Mesenteric fat pad (tissue), 1 donor: ENCODE measurements at places on chromosomes 3 and 15. TPM values are rescaled to one million over a fixed set of nuclear protein-coding genes. Genes with fewer than 3 reads are reported as not detected.

GRCh38 chr3:65924762-65925161, 114.0 kb downstream of the MAGI1 start:
- DNase-seq: no peak

GRCh38 chr3:190382082-190382481, 5.9 kb upstream of the CLDN16 start:
- DNase-seq: no peak

- no peak for DNase-seq
These were observed 32.9 kb downstream of the MEGF11 start for GRCh38 chr15:66220601-66221000.

DNA sequence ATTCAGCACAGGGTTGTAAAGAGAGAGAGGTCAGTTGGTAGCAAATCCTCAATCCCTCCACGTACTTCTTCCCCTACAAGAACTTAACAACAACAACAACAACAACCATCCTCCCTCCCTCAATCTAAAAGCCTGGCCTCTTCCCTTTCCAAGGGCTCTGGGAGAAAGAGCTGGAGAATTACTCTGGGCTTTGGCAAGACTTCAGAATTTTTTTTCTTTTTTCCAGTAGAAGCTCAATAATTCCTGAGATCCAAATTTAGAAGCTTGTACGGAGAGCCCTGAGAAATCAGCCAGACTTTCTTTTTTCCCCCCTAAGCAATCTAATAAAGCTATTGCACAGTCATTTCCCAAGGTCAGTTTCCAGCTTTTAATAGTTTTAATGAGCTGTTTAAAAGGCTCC, 95.8 kb upstream of the CACNA2D3 start:
- no peak for DNase-seq

DNA sequence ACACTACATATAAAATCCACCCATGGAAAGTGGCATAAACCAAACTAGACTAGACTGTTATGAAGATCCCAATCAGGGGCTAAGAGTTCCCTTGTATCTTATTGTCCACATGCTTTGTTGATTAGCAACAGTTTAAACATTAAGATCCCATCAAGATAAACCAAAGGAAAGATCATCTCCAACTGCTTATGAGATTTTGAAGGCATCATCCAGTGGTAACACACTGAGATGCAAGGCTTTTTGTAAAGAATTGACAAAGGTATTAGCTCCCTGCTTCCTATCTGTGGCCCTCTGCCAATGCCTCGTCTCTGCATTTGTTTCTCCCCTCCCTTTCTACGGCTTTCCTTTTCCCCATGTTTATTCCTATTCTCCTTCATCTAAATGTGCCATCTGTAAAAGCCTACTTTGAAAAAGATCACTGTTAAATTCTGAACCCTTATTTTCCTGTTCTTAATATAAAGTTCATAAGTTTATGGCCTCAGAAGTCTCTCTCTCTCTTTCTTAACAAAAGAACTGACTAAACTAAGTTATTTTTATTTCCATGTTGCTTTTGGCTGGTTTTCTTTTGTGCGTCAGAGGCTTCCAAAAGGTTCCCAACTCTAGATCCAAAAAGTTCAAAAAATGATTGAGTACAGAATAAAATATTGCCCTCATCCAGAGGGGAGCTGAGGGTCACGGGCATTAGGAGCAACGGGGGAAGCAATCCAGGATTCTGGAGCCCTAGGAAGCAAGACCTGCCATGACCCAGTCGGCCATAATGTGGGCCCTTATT, 5.5 kb downstream of the PLD1 start:
- no peak for DNase-seq

DNA sequence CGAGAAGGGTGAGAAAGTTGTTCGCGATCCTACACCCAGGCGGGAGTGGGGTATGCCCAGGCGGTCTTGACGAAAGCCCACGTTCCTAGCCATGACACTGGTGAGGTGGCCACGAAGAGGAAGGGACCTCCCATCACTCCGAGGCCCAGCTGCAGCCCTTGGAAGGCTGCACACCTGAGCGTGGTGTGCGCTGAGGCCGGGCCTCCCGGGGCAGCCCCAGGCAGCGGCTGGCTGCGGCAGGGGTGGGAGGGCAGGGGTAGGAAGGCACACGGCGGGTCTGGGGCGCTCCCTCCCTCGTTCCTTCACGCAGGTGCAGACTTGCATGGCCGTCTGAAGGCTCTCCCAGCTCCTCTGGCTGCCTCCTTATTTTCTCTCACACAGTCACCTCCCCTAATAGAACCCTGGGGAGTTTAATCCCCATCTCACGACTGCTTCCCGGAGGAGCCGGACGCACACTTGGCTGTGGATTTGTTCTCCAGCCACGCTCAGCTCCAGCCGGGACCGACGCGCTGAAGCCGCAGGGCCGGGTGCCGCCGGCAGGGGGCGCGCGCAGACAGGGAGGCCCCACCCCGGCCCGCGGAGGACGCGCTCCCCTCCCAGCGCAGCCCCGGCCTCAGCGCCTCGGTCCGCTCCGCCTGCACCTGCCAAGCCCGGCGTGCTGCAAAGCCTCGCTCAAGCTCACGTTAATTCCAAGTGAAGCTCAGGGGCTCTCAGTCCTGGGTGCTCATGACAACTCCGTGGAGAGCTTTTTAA, 37.8 kb upstream of the MUC4 start:
- DNase-seq: no peak

DNA sequence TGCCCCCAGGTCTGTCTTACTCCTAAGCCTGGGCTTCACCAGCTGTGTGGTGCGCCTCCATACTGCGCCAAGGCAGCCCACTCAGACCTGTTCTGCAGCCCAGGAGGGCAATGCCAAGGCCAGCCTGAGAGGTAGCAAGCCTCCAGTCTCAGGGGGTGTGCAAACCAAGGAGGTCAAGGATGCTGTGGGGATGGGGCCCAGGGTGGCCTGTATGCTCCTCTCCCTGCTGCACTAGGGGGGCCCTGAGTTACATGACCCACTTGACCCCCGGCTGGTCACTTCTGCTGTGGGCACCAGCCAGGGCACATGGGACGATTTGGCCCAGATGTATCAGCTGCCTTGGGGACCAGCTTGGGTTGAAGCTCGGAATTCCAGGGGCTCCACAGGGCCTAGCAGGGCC, 70.0 kb upstream of the SLC6A6 start:
- DNase-seq: no peak

DNA sequence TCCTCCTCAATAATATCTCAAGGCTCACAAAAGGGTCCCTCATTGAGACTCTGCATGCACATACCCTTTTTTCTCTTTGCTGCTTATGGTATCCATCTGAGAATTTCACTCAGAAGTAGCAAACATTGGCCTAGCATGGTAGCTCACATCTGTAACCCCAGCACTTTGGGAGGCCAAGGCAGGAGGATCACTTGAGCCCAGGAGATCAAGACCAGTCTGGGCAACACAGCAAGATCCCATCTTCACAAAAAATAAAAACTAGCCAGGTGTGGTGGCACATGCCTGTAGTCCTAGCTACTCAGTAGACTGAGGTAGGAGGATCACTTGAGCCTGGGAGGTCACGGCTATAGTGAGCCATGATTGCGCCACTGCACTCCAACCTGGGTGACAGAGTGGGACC, 11.7 kb downstream of the LRIG1 start:
- no peak for DNase-seq

GRCh38 chr15:22780267-22780666, 6.2 kb upstream of the NIPA1 start:
- no peak for DNase-seq

- no peak for DNase-seq
These were observed 10.6 kb downstream of the ANKUB1 start for GRCh38 chr3:149781741-149782140.

DNA sequence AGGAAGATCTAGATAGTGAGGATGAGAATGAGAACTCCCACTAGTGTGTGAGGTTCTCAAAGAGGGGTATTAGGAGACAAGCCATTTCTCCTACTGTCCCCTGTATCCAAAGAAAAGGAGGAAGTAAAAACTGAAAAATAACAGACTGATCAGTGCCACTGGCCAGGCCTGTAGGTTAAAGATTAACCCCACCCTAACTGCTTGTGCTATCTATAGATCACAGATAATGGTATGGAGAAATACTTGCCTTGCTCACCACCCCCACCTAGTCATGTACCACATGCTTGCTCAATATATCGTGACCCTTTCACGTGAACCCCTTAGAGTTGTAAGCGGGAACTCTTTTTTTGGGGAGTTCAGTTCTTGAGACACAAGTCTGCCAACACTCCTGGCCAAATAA, 519.7 kb upstream of the FRG2C start:
- no peak for DNase-seq

DNA sequence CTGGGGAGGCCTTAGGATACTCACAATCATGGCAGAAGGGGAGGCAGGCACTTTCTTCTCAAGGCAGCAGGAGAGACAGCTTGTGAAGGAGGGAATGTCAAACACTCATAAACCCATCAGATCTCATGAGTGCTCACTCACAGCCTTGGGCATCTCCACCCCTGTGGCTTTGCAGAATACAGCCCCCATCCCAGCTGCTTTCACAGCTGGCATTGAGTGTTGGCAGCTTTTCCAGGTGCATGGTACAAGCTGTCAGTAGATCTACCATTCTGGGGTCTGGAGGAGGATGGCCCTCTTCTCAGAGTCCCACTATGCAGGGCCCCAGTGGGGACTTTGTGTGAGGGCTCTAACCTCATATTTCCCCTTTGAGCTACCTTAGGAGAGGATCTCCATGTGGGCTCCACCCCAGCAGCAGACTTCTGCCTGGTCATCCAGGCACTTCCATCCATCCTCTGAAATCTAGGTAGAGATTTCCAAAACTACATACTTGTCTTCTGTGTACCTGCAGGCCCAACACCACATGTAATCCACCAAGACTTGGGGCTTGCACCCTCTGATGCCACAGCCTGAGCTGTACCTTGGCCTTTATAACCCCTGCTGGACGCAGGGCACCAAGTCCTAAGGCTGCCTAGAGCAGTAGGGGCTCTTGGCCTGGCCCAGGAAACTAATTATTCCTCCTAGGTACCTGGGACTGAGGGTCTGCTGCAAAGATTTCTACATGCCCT, 404.2 kb upstream of the EPHA6 start:
- DNase-seq: no peak

DNA sequence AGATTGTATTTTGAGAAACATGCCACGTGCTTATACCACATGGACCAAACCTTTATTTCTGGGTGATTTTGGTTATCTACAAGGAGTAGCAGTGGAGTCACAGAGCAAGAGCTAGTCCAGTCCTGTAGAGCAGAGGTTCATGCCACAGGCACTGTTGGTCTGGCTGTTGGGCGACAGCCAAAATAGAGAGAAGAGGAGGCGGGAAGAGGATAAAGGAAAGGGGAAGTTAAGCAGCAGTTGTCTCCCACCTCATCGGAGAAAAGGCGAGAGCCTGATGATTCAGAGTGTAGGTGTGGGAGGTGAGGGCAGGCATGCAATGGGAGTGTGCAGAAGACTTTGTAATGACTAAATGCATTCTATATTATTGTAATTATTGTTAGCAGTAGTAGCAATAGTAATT, 237.5 kb upstream of the ROPN1 start:
- DNase-seq: no peak

GRCh38 chr3:179825527-179826246, 172.8 kb downstream of the USP13 start:
- no peak for DNase-seq

- DNase-seq: no peak
These were observed 258.2 kb downstream of the SOX2 start for GRCh38 chr3:181969925-181970324.

- DNase-seq: no peak
These were observed 28.8 kb downstream of the LRRFIP2 start for GRCh38 chr3:37145611-37146010.

GRCh38 chr3:156643729-156644389, 30.5 kb upstream of the TIPARP start:
- DNase-seq: no peak

GRCh38 chr15:45251888-45252287, at the start of gene SLC28A2:
Gene SLC28A2, plus strand, starts transcription at chr15:45252234. Its CDS starts 982 bp downstream, at chr15:45253216.
- DNase-seq: no peak

GRCh38 chr3:168598250-168598649, 502.5 kb upstream of the GOLIM4 start:
- DNase-seq: no peak

GRCh38 chr15:65769482-65769881, 22.6 kb downstream of the DENND4A start:
- no peak for DNase-seq

GRCh38 chr3:126784254-126784653, 80.2 kb downstream of the CHCHD6 start:
- no peak for DNase-seq

The ANKUB1 gene
- not detected for total RNA-seq

The BSN gene
- total RNA-seq: 0.16 TPM

The ABI3BP gene
- total RNA-seq: 37.1 TPM

The MFGE8 gene
- 466 TPM for total RNA-seq

The RPL14 gene
- 1,394 TPM for total RNA-seq

The HYAL1 gene
- total RNA-seq: 11.2 TPM

The HOMER2 gene
- total RNA-seq: 2.9 TPM

The PLA2G4E gene
- total RNA-seq: not detected

The CKMT1A gene
- 2.6 TPM for total RNA-seq

The AGTR1 gene
- total RNA-seq: 19.8 TPM

The CTXN2 gene
- not detected for total RNA-seq

The TNNC1 gene
- not detected for total RNA-seq
